ENCODE measurements at places on chromosomes 5 and 9. TPM values are rescaled to one million over a fixed set of nuclear protein-coding genes. Genes with fewer than 3 reads are reported as not detected.

DNA sequence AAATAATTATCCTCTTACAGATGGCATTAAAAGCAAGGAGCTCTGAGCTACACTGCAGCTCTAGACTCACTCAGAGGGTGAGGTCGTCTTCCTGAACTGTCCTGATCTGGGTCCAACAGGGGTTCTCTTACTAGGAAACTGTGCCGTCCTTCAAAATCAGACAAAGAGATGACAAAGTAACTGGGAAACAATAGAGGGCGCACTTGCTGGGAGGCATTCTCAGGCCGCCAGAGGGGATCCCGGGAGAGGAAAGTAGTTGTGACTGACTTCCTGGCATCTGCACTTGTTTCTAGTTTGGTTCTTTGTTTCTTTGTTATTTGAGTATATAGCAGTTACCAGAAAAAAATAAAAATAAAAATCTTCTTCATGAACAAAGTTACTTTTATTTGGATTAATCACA, 142.9 kb upstream of the MSX2 start:
- H3K4me3 ChIP-seq, result no peak overlapping the region
- H3K27me3 ChIP-seq, result no peaks in the 10 kb centered on the region
- no peak overlapping the region for H3K27ac ChIP-seq
- H3K4me1 ChIP-seq, result no peaks in the 10 kb centered on the region
- H3K36me3 ChIP-seq, result no peaks in the 10 kb centered on the region

DNA sequence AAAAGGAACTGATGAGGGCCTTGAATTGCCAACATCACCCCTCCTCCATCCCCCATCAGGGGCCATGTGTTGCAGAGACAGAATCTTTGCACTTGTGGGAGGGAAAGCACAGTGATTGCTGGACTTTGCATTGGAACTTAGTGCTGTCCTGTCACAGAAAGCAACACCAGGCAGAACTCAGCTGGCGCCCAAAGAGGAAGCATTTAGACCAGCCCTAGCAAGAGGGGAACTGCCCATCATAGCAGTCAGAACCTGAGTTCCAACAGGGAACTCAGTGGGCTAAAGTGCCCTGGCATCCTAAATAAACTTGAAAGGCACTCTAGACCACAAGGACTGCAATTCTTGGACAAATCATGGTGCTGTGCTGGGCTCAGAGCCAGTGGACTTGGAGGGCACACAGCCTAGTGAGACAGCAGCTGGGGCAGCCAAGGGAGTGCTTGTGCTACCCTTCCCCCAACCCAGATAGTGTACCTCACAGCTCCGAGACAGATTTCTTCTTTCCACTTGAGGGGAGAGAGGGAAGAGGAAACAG, 128.1 kb downstream of the ACTL7B start:
- no peak for DNase-seq
- no peaks in the 10 kb centered on the region for H3K27me3 ChIP-seq
- H3K4me3 ChIP-seq, result no peak overlapping the region
- H3K36me3 ChIP-seq, result no peaks in the 10 kb centered on the region

TLR4 gene
- 9.1 TPM for total RNA-seq

RANBP17 gene
- 2.8 TPM for total RNA-seq

DNA sequence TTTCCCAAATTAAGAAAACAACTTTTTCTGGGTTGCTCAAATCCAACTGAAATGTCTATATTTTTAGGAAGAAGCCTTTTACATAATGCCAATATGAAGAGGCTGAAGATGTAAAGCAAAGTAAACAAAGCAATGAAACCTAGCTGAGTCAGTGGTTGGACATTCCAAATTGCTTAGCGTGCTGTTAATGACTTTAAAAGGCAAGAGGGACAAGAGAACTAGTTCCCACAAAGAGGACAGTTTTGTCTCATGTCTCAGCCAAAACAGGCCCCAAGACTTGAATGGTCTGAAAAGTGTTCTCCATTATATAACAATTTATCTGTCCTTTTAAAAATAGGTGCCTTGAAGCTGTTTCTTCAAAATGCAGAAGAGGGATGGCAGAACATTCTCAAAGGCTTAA, 407.0 kb downstream of the ENC1 start:
- H3K27me3 ChIP-seq, result no peaks in the 10 kb centered on the region
- H3K4me3 ChIP-seq, result no peak overlapping the region
- no peak overlapping the region for H3K27ac ChIP-seq
- no peak for DNase-seq
- H3K36me3 ChIP-seq, result no peaks in the 10 kb centered on the region

DNA sequence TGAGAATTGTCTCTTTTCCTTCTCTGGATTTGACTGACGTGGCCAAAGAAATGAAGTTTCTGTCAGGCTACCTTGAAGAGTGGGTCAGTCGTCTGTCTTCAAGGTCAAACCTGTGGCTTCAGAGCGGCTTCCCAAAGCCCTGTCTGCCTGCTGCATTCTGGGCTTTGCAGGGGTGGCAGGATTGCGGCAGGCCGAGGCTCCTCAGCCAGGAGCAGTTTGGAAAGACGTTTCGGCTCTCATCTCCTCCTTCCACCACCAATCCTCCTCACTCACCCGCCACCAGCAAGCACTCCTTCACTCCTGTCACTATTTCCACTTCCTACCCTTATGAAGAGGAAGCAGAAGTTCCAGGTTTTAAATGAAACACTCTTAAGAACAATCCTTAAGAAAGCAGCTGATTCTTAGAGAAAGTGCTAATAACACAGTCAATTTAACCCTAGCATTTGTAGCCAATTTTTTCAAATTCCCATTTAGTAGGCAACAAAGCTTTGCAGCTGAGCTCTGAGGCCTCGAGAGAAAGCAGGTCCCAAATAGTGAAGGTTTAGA, 351.7 kb downstream of the ZNF608 start:
- H3K36me3 ChIP-seq, result no peaks in the 10 kb centered on the region
- no peak overlapping the region for H3K27ac ChIP-seq
- DNase-seq, result no peak
- H3K27me3 ChIP-seq, result no peaks in the 10 kb centered on the region
- H3K4me1 ChIP-seq, result peaks cover 5% of the 10 kb centered on the region
- H3K4me3 ChIP-seq, result no peak overlapping the region

DNA sequence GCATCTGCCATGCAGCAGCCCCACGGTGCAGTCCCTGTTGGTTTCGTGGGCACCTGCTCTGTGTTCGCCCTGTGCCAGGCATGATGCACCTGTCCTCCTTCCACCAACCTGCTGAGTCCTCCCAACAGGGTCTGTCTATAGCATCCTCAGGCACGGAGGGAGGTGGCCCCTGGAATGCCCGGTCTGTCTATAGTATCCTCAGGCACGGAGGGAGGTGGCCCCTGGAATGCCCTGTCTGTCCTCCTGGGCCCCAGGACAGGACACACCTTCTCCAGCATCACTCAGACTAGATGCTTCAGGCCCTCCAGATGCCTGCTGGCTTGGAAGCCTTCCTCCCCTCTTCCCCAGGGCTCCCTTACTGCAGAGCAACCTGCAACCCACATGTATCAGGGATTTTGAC, 9.9 kb upstream of the PHYHD1 start:
- no peak overlapping the region for H3K4me3 ChIP-seq
- H3K4me1 ChIP-seq, result peaks cover 71% of the 10 kb centered on the region

- no peak overlapping the region for H3K4me3 ChIP-seq
- H3K36me3 ChIP-seq, result no peaks in the 10 kb centered on the region
- no peaks in the 10 kb centered on the region for H3K27me3 ChIP-seq
- H3K4me1 ChIP-seq, result no peaks in the 10 kb centered on the region
- DNase-seq, result no peak
These were observed 56.4 kb upstream of the DAPK1 start for GRCh38 chr9:87441251-87441650.

DNA sequence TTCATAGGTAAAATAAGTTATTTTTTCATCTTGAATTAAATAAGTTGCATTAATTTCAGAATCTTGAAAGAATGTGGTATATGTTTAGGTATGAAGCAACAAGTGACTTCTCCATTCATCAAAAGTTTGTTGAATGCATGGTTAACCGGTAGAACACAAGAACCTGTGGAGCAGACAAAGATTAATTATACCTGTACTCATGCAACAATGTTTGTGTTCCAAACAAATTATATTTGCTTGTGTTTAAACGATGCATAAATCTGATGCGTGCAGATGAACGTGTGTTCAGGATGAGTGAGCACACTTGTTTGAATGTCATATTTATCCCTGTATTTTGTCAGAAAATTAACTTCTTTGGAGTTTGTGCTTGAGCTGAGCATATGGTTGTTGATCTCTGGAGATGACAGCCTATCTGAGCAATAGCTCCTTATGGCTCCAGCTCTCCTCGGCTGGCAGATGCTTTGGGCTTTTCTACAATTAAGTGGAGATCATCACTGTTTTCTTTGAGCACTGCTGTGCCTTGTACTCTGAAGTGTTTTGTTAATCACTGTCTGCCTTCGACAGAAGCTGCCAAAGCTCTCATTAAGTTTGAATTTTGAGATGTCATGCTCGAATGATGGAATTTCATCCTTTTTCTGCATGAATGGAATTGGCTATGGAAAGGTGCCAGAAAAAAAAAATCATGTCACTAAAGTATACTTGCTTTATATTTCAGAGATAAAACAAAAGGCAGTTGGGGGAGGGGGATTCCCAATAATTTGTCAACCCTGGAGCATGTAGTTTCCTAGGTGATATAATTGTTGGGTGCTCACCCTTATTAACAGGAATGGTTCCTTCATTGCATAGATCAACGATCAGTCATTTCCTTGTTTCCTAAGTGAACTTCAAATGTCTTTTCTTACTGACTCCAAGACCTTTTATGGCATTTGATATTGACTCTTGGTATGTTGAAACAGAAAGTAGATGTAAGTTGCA, 502.5 kb upstream of the ARRDC3 start:
- H3K27ac ChIP-seq, result no peak overlapping the region
- H3K4me3 ChIP-seq, result no peak overlapping the region
- no peaks in the 10 kb centered on the region for H3K4me1 ChIP-seq
- no peak for DNase-seq
- H3K36me3 ChIP-seq, result no peaks in the 10 kb centered on the region

DNA sequence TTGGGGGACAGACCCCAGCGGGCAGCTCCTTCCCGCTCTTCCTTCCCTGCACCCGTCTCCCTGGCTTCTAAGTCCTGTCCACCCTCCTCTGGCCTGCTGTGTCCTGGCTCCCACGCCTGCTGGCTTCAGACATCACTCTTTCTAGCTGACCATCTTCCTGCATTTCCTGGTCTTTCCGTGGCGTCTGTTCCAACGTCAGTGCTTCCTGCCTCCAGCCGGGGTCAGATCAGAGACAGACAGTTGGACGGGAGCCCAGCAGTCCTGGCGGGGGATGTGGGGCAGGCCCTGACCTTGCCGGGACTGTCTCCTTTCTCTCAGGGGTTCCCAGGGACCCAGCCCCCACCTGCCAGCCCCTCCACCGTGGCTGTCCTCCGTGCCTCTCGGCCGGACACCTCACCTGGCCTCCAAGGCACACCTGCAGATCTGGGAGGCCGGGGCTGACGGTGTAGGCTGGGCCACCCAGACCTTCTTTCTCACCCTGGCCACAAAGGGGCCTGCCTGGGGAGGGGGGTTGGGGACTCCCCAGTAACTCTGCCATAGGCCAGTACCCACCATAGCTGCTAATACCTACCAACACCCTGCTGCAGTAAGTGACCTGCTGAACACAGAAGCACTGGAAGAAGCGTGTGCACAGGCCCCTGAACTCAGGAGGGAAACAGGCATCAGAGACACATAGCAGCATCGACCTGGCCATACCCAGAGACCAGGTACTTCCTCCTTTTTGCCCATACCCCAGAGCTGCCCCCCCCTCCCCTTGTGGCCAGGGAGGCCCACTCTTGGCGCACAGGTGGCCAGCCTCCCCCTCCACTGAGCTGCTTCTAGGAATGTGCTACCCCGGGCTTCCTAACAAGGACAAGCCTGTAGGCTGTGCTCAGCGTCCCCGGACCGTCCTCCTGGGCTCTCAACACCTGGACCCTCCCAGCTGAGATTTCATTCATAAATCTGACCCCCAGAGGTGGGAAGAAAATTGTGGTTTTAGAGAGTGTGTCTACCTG, 5.1 kb downstream of the NRARP start:
- H3K36me3 ChIP-seq, result no peaks in the 10 kb centered on the region
- H3K27me3 ChIP-seq, result peaks cover 94% of the 10 kb centered on the region
- H3K27ac ChIP-seq, result peak overlapping the region; percentile 69
- DNase-seq, result no peak

DNA sequence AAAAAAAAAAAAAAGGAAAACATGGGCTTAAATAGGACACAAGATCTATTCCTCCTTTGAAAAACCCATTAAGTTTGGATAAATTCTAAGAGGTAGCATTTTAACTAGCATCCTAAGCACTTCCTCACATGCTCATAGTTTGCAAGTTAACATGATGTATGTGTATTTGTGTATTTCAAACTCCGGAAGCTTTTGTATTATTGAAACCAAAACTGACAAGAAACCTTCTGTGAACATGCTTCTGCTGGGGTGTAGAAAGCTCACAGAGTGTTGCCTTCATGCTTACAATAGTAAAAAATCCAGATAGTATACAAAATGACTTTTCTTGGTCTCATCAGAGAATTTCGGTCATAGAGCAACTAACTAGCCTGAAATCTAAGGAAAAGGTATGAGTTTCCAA, 103.8 kb downstream of the SH3GL2 start:
- no peak overlapping the region for H3K4me3 ChIP-seq
- no peaks in the 10 kb centered on the region for H3K27me3 ChIP-seq
- no peaks in the 10 kb centered on the region for H3K36me3 ChIP-seq
- H3K27ac ChIP-seq, result no peak overlapping the region
- DNase-seq, result no peak

DNA sequence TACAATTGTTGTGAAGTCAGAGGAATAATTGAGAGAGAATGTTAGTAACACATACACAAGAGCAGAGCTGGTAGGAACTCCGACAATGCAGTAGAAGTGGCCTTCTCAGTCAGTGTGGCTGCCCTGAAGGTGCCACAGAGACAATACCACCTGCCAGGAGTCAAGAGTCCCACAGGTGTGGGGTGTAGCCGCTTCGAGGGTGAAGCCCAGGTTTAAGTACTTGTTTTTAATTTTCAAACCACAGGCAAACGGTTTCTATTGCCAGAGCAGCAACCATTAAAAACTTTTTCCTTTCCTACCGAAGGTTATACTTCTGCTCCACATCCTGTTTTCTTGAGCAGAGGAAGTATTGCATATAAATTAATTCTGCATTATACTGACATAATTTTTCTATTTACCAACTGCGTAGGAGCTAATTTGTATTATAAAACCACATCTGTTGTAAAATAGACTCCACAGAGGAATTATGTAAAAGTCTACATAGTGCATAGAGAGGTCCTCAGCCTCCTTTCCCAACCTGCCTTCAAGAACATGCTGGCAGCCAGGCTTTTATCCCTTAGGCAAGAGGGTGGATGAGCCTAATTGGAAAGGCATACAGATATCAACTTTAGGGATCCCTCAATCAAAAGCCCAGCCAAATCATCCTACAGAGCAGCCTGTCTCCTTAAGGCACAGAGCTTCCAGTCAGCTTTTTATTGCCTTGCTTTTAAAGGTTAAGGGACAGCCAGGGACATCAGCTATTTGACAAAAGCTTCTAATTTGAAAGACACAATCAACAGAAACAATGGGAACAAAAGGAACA, 12.9 kb upstream of the ACTBL2 start:
- H3K27me3 ChIP-seq, result no peaks in the 10 kb centered on the region
- H3K4me1 ChIP-seq, result no peaks in the 10 kb centered on the region
- H3K36me3 ChIP-seq, result no peaks in the 10 kb centered on the region

KIF3A gene
- total RNA-seq, result 4.6 TPM

- no peak for DNase-seq
- H3K4me1 ChIP-seq, result no peaks in the 10 kb centered on the region
- H3K4me3 ChIP-seq, result no peak overlapping the region
- no peak overlapping the region for H3K27ac ChIP-seq
These were observed 127.1 kb downstream of the GOLPH3 start for GRCh38 chr5:32047056-32047455.
